ENCODE measurements at places on chromosomes 1 and 21.

DNA sequence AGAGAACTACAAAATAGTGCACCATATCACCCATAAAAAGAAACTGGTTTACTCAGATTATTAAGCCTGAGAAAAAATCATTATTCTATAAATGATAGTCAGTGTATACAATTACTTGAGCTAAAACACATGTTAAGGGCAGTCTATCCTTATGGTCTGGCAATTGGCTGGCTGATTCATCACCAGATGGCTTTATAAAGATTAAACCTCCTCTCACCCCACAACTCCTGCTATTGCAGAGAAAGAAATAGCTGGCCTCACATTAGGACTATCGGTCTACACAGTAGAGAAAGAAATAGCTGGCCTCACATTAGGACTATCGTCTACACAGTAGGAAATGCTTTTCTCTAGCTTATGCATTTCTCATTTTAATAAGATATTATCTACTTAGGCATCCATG is 21.2 kb downstream of the CEP170 start:
- no peak for DNase-seq

DNA sequence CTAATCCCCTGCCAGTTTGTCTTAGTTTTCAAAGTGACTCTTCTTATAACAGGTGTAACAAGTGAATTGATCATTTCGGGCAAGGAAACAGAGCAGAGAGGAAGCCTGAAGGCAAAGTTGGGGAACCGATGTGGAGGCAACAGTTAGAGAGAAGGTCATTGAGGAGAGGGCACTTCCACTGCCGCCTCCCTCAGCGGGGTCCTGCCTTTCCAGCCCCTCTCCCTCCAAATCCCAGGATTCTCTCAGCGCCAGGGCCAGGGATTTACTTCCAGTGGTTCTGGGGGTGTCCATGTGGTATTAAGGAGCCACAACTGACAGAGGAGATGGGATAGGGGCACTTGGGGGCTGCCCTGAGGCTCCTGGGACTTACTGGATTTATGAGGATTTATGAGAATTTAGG is 39.7 kb upstream of the PDE9A start:
- no peak for DNase-seq

GRCh38 chr1:111709986-111710385 is 29.2 kb downstream of the INKA2 start:
- DNase-seq = no peak

DNA sequence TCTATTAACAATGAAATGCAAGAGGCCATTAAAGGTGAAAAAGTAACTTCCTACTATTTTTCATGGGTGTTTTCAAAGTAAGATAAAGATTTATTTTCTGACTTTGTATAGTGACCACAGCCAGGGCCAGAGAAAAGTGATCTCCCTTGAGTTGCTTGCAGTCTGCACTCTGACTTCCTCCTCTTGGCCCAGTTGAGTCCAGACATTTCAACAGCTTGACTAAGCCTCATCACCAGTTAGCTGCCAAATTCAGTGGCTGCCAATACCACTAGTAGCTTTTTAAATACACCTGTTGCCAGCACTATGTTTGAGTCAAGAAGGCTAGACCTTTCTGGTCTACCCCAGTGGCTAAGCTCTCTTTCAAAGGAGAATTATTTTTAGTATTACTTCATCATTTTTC is 3.7 kb upstream of the NEK7 start:
- no peak for DNase-seq

- no peak for DNase-seq
Observed at GRCh38 chr1:245622332-245623014, 467.7 kb downstream of the KIF26B start.

GRCh38 chr1:41790351-41790750 is 128.4 kb downstream of the HIVEP3 start:
- no peak for DNase-seq

DNA sequence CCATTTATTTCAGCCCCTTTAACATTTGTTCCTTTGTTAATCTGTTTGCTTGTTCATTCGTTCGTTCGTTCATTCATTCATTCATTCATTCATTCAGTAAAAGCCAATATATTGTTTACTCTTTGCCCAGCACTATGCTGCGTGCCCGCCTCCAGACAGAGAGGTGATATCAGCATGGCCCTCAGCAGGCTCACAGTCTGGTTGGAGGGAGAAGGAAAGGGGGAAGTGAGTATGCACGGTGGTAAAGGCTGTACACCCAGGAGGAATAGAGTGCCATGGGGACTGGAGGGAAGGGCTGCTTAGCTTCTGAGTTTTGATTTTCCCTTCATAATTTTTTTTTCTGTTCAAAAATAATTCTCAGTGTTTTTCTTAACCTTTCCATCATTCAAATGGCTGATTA is 144.7 kb downstream of the NOS1AP start:
- DNase-seq = no peak

DNA sequence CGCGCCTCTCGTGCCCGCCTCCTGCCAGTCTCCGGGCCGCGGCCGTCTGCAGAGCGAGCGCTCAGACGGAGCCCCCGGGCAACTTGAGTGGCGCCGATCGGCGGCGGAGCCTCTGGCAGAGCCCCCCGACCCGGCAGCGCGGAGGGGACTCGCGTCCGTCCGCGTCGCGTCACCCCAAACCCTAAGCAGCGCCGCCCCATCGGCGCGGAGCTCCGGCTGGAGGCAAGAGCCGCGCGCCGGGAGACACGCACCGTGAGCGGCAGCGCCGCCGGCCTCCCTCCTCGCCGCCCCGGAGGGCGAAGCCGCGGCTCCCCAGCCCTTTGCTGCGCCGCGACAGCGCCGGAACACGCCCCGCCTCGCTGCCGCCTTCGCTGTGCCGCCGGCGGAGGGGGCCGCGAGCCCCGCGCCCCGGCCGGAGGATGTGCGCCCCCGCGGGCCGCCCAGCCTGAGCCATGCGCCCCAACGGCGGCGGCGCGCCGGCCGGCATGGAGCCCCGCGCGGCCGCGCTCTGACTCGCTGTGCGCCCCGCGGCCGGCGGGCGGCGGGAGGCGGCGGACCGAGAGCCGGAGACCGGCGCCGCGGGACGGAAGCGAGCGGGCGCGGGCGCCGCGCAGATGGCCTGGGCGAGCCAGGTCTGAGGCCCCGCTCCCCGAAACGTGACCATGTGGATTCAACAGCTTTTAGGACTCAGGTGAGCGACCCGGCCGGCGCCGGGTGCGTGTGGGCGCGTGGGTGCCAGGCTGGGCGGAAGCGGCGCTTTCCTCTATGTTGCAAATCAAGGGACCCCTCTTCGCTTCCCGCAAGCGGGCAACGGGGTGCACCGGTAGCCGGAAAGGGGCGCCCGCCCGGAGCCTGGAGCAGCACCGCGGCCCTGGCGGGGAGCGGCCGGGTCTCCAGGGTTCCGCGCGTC is 610 bp downstream of the AJAP1 start:
- no peak for DNase-seq

DNA sequence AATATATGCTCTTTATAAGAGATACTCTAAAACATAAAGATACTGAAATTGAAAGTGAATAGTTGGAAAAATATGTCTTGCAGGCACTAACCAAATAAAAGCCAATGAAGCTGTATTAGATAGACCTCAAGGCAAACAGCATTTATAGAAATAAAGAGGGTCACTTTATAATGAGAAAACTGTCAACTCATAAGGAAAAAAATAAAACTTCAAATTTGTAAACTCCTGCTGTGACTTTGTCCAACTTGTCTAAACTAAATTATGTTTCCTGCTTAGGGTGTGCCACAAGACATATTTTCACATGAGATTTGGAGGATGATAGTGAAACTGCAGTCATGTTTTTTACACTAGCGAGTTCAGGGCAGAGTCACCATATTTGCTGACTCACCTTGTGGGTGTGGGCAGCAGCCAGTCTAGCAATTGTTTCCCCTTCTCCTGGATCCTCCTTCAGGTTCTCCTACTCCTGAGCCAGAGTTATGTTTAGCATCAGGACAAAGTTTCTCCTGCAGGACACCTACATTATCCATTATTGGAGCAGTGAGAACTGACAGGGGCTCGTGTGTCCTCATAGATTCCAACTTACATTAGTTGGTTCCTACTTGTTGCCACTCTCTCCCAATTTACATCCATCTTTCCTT is 43.8 kb downstream of the CD53 start:
- DNase-seq = no peak

GRCh38 chr1:88302843-88303486 is 381.1 kb upstream of the PKN2 start:
- no peak for DNase-seq

GRCh38 chr1:175373786-175374623 is 181.4 kb upstream of the KIAA0040 start:
- DNase-seq = no peak

DNA sequence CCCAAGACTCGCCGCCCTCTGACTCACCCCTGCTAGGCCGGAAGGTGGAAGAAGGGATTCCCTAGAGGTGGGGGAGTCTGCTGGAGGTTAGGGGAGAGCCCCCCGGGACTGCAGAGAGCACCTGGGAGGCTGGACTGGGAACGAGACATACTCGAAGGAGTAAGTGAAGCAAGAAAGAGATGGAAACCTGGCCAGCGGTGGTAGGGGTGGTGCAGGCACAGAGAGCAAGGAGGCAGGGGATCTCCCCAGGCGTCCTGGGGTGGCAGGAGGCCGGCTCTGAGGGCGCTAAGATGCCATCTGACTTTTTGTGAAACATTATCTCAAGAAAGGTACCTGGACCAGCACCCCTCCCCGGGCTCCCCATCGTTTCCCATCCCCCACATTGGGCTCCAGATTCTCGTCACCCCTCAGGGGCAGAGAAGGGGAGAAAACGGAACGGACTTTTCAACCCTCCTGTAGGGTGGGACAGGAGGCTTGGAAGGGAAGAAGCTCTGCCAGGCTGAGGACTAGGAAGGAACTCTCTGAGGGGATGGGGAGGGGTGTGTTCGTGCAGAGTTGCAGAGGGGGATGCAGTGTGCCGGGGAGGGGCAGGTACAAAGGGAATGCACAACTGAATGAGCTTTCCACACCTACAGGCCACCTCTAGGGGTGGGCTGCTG is 708 bp downstream of the CHRNB2 start:
- DNase-seq = no peak

DNA sequence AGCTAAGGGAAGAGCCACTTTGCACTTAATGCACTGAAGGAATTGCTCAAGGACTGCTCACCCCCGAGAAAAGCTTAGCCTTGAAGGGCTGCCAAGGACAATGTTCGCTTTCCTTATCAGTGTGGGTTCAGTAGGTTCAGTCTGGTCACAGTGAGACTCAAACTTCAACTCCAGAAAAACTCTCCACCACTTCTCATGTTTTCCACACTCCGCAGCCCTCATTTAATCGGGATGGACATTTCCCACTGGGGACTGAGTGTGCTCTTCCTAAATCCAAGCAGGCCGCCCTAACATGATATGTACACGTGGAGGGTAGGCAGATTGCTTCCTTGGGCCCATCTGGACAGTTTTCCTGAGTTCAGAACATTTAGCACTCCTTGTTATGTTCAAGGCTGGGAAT is 19.5 kb downstream of the SUSD4 start:
- no peak for DNase-seq

DNA sequence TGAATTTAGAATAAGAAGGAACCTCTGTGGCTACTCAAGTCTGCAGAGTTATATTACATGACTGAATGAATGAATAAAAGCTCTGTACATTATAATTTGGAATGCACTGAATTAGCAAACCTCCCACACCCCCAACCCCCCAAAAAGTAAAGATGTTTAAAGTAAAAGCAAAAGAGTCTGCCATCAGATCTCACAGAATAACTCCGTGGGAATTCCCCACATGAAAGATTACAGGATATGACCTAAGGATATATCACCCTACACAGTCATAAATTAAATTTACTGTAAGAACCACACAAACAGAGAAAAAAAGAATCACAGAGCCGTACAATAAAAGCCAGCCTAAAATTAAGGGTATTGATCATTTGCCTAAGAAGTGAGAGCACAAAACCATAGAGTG is 587.3 kb downstream of the PTPRC start:
- DNase-seq = no peak
